Activated CD8-positive, alpha-beta memory T cell treated with anti-CD3 and anti-CD28 coated beads, Interleukin-2, amount 50 U/mL, for 4 hours (primary cell): ENCODE measurements at places on chromosomes 2 and 18.

DNA sequence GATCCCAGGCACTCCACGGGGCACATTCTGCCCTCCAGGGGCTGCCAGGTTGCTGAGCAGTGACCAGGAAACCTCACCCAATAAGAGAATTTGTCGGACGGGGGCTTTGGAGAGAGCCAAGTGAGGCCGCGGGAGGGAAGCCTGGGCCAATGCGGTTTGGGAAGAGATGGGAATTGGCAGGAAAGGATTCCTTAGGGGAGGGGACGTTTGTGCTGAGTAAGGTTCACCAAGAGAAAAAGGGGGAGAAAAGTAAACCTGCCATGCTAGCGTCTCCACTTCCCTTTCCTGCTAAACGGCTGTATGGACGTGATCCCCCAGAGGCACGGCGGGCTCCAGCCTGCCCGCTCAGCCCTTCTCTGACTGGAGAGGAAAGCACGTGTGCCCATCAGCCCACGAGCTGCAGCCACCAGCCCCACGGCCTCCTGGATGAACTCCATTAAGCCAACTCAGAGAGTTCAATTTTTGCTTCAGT is 194.4 kb upstream of the ID2 start:
- no peak for DNase-seq

DNA sequence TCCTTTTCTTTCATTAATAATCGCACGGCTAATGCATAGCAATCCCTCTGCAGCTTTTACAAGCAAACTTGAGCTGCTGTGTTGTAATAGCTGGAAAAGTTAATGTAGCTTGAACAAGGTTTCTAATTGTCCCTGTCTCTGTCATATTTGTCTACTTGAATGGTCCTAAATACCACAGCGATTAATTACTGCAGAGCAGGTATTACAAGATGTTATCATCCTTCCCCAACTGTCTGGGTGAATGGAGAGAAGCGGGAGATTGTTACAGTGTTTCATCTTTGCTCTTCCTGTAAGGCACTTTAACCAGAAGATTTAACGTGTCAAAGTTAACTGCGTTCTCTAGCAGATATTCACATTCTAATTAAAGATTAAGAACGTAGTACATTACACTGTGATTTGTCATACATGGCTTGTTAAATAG is 422.2 kb upstream of the POU3F3 start:
- no peak for DNase-seq

DNA sequence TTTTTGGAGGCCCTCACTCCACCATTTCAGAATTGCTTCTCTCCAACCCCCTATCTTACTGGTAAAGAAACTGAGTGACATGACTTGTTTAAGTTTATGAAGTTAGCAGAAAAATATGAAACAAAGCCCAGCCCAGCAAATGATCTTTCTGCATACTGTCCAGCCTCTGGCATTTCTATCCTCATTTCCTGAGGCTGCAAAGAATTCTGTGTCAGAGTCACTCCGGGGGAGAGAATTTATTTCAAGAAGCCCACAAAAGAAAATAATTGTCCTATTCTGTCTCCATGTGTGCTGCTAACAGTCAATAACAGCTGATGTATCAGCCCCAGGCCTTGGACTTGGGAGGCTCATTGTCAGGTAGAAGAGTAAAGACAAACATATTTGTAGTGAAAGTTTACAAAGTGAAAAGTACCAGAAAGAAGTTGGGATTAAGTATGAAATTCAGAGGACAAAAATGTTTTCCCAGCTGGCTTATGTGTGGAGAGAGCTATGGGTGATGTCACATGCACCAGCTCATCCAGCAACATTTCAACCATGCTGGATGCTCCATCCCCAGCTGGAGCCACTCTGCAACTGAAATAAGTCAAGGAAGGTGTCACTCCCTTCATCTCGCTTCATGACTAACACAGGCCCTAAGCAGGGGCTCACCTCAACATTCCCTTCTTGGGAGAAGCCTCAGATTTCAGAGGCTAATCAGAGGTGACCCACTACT is 42.3 kb downstream of the TRABD2A start:
- no peak for DNase-seq

DNA sequence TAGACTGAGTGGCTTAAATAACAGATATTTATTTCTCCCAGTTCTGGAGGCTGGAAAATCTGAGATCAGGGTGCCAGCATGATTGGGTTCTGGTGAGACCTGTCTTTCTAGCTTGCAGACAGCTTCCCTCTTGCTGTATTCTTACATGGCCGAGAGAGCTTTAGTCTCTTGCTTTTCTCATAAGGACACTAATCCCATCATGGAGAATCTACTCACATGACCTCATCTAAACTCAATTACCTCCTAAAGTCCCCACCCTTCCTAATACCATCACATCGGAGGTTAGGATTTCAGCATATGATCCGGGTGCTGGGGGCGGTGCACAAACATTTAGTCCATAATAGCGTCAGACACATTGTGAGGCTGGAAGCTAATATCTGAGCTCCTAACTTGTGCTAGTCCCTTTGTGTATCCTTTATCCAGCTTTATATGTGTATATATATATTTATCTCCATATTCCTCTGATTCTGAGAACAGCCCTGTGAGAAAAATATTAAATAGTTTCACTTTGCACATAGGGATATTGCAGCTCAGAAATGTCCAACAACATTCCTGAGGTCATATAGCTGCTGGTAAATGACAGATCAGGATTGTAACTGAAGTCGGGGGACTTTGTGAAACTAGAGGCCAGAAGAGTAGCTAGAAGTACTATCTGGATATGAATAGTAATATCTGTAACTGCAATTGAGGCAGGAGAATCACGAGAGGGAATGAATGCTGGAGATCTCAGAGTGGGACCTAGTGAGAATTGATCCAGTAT is 28.9 kb downstream of the MARCHF4 start:
- DNase-seq, result no peak

- DNase-seq, result no peak
Observed at GRCh38 chr2:187918996-187919821, 365.0 kb upstream of the TFPI start.

DNA sequence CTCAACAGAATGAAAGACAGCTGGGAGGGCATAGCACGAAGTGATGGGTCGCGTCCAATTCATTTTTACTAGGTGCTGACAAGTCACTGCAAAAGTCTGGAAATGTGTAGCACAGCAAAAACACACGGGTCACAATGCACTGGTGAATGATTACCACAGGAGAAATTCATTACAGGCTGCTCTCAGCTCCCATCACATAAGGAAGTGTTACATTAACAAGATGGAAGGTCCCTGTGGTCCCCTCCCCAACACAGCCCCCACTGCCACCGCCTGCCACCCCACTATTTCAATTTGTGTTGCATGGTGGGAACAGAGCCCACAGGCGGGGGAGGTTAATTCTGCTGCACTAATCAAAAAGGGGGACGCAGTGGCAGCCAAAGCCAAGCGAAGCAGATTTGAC is 122.8 kb downstream of the NRP2 start:
- no peak for DNase-seq

GRCh38 chr2:232800166-232800565 is 23.8 kb upstream of the KCNJ13 start:
- no peak for DNase-seq

DNA sequence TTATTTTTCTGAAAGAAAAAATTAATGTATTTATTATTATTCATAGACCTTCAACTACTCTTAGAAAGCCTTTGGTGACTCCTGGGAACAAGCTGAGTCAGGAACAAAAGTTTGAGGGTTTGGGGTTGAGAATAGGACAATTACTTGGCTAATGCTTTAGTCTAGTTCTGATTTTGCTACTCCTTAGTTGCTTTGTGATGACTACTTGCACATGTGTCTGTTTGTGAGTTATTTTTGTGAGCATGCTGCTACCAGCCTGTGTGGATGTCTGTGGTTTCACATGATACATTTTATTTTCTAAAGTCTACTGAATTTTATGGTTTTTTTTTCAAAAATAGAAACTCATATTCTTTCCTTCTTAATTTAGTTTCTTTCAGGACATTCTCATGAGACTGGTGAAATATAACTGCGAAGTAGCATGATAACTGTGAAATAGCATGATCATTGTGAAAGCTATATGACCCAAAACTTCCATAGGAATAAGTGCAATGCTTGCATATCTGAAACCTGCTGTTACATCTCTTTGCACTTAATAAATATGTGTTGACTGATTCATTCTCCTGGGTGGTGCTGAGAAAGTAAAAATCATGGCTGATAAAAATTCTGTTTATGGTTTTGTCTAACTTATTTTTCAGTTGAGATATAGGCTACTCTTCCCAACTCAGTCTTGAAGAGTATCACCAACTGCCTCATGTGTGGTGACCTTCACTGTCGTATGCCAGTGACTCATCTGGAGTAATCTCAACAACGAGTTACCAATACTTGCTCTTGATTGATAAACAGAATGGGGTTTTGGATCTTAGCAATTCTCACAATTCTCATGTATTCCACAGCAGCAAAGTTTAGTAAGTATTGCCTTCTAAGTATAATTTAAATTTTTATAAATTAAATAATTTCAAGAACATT is 17.9 kb upstream of the IL18R1 start:
- DNase-seq, result no peak

- DNase-seq, result no peak
Observed at GRCh38 chr2:36246320-36246990, 109.1 kb upstream of the CRIM1 start.

- no peak for DNase-seq
Observed at GRCh38 chr18:48554610-48555400, 16.0 kb downstream of the CTIF start.

- no peak for DNase-seq
Observed at GRCh38 chr18:41004324-41004723, 950.7 kb upstream of the PIK3C3 start.

DNA sequence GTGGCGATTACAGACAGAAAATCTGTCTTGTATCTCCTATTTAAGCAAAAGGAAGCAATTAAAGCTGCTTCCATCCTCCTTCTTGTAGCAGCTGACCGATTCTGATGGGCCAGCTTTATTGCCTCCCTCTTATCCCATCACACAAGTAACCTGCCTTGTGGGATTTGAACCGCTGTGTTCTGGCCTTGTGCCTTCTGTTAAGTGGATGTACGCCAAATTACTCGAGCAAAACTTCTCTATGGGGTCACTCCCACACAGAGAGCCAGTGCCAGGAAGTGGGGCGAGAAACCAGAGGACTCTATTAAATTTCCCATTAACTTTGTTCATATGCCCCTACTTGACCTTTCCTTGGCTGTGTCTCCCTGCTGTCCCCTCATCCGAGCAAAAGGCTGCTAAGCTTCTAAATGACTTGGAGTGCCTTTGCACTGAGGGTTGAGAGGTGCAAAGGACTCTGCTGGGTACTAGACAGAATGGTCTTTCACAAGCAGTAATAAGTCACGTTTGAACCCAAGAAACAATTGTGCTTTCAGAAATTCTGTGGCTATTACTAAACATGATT is 672.5 kb downstream of the MBD2 start:
- DNase-seq, result no peak
